ENCODE measurements at places on chromosomes 6 and 20.

- no peak for DNase-seq
Measured at GRCh38 chr6:133630651-133631050, 258.3 kb upstream of the TCF21 start.

GRCh38 chr6:48136856-48137255, 25.9 kb upstream of the PTCHD4 start:
- DNase-seq = no peak

- DNase-seq = no peak
Measured at GRCh38 chr6:137847748-137848147, 19.3 kb upstream of the TNFAIP3 start.

- DNase-seq = no peak
Measured at GRCh38 chr6:112205427-112206109, 48.8 kb downstream of the LAMA4 start.

GRCh38 chr6:38273325-38273724, 366.4 kb downstream of the BTBD9 start:
- no peak for DNase-seq
